Articular chondrocyte of knee joint (primary cell): ENCODE measurements at places on chromosomes 4 and X. TPM values are rescaled to one million over a fixed set of nuclear protein-coding genes. Genes with fewer than 3 reads are reported as not detected.

MXD4 gene
- 49.4 and 50.0 TPM in 2 replicates for total RNA-seq

KCND1 gene
- 0.39 and 0.43 TPM in 2 replicates for total RNA-seq

SHOX gene
- 2.2 and 3.2 TPM in 2 replicates for total RNA-seq

SLC9A7 gene
- 3.1 and 13.3 TPM in 2 replicates for total RNA-seq

BMPR1B gene
- 0.26 and 0.54 TPM in 2 replicates for total RNA-seq

DDIT4L gene
- total RNA-seq: 8.1 and 17.7 TPM in 2 replicates

SPOCK3 gene
- total RNA-seq: not detected in 2 replicates

CFAP47 gene
- under 0.01 TPM in 1 of 2 replicates, not detected in the other for total RNA-seq

RAB33A gene
- 1.5 and 3.7 TPM in 2 replicates for total RNA-seq

CXXC4 gene
- not detected in 2 replicates for total RNA-seq
